LNCaP clone FGC (cell line): ENCODE measurements at places on chromosomes 5 and 9.

- no peak for DNase-seq
These were observed 37.4 kb upstream of the RUSC2 start for GRCh38 chr9:35452481-35452880.

GRCh38 chr9:129340427-129341170 is 162.5 kb upstream of the IER5L start:
- DNase-seq = no peak

DNA sequence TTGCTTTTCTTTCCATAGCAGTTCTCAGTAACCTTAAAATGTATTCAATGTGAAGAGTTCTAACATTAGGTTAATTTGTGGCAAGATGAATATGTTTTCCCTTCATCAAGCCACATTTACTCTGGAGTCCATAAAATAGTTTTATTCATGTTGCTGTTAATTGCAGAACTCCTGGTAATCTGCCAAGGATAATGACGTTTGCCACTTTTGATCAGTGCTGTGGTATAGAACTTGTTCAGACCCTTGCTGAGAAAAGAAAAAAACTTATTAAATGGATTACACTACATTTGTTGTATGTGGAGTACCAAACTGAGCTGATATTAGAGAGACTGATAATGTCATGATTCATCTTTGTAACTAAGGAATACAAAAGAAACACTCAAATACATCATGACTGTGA is 212.4 kb upstream of the DMAC1 start:
- DNase-seq = no peak

- peak; percentile 26 for DNase-seq
These were observed 284.8 kb downstream of the CTNND2 start for GRCh38 chr5:11619339-11620024.

GRCh38 chr5:137695651-137696428 is 40.0 kb downstream of the KLHL3 start:
- no peak for DNase-seq

DNA sequence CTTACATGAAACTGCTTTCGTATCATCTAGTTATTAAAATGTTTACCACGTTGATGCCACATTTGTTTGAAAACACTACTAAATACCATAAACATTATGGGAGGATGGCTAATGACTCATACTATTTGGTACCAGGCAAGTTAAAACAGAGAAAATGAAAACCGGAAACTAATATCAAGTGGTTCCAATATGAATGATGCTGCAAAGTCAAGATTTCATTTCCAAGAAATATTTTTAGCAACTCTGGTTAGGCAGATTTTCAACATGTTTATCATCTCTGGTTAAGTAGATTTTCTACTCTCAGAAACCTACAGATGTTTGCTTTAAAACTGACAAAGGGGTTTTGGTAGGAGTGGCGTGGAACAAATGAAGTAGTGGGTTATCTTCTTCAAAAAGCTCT is 4.9 kb upstream of the F2R start:
- no peak for DNase-seq

DNA sequence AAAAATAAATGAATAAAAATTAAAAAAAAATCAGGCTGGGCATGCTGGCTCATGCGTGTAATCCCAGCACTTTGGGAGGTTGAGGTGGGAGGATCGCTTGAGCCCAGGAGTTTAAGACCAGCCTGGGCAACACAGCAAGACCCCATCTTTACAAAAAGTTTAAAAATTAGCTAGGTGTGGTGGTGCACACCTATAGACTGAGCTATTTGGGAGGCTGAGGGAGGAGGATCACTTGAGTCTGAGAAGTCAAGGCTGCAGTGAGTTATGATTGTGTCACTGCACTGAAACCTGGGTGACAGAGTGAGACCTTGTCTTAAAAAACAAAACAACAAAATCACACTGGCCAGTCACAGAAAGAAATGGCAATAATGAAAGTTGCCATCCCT is 3.4 kb upstream of the CNTRL start:
- no peak for DNase-seq

GRCh38 chr9:130443840-130444492 is 795 bp upstream of the ASS1 start:
- no peak for DNase-seq

- DNase-seq = peak; percentile 52
These were observed 114.6 kb downstream of the FAM170A start for GRCh38 chr5:119743927-119744326.

DNA sequence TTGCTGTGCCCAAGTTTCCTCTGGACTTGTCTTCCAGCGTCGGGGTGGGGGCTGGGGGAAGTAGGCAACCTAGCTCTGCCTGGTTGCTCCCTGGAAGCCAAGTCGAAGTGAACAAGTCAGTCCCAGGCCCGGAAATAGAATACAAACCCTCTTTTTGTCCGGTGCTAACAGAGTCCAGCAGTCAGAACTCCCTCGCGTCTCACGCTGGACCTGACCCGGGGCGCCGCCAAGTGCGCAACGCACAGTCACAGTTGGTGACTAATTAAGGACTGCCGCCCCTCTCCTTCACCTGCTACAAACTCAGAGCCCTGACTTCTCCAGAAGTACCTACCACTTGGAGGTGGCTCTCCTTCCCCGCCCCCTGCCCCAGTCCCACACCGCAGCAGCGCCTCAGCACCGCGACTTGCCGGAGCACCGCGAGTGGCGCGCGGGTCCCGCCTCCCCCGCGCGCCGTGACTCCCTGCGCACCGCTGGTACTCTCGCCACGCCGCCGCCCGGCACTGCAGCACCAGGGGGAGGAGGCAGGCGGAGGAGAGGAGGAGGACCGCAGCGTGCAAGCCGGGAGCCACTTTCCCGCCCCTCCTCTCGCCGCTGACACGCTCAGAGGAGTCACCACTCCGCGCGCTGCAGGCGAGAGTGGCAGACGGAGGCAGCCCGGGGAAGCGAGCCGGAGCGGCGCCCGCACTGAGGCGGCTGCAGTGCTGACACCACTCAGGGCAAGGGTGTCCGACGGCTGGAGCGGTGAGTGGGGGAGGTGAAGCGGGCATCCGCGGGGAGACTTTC is at the start of gene SV2C:
SV2C (plus strand) TSS at position 612 of the 783 bp plus-strand sequence. CDS start 48,368 bp downstream, outside the sequence.
- DNase-seq = no peak

- no peak for DNase-seq
These were observed 152.8 kb upstream of the DAP start for GRCh38 chr5:10913841-10914240.

- DNase-seq = peak; percentile 50
These were observed 148.4 kb downstream of the MAPKAP1 start for GRCh38 chr9:125558453-125559092.

GRCh38 chr5:150158170-150158949 is 2.7 kb upstream of the PDGFRB start:
- no peak for DNase-seq

DNA sequence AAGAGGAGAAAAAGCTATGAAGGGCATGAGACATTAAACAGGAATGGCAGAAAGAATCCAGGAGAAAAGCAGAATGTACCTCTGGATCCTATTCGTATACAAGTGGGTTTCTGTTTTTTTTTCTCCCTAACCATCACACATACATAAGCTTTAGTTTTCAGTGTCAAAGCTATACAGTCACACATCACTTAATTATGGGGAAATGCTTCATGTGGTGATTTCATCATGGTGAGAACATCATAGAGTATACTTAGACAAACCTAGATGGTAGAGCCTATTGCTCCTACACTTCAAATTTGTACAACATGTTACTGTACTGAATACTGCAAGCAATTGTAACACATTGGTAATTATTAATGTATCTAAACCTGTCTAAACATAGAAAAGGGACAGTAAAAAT is 290.6 kb downstream of the AOPEP start:
- no peak for DNase-seq

- DNase-seq = no peak
These were observed 78.8 kb downstream of the SPATA31C2 start for GRCh38 chr9:88059469-88059868.

GRCh38 chr5:180035206-180035931 is 36.2 kb downstream of the RNF130 start:
- no peak for DNase-seq

- DNase-seq = no peak
These were observed 11.5 kb upstream of the PRRX2 start for GRCh38 chr9:129653823-129654553.

- DNase-seq = peak; percentile 56
These were observed 6.5 kb downstream of the AMACR start for GRCh38 chr5:34001241-34001841.

GRCh38 chr9:98801561-98801960 is 5.2 kb upstream of the ANKS6 start:
- DNase-seq = no peak

DNA sequence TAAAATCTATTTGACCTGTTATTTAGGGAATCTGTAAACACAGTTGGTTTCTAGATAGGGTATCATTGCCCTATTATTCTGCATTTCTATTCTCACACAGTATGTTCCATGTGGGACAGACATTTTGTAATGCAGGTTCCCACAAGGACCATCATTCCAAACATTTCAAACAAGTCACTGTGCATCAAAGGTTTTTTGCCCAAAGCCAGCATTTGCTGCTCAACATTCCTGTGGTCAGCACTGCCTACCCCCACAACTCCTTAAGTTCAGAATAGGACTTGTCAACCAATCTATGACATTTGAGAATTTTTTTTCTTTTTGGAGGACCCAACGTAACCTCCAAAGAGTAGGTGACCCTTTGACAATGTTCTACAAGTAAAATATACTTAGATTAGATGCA is 95.7 kb downstream of the LPAR1 start:
- no peak for DNase-seq

DNA sequence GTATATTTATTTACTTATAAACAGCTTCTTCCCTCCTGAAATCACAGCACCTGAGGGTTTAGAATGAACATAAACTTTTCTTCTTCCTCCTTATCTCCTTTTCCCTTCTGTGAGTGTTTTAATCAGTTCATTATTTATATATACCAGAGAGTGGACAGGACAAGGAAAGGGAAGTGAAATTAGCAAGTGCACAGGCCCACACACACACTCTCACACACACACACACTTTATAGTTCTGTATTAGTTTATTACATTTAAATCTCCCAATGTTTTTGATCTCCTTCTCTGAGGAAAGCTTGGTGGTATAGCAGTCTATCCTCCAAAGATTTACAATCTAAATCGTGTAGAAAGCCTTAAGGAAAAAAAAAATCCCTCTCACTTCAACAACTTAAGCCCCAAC is 353.5 kb downstream of the NDUFS4 start:
- DNase-seq = no peak

GRCh38 chr5:88490874-88491273 is 222.2 kb upstream of the TMEM161B start:
- no peak for DNase-seq

- no peak for DNase-seq
These were observed 33.3 kb downstream of the TDRD7 start for GRCh38 chr9:97445119-97445701.

DNA sequence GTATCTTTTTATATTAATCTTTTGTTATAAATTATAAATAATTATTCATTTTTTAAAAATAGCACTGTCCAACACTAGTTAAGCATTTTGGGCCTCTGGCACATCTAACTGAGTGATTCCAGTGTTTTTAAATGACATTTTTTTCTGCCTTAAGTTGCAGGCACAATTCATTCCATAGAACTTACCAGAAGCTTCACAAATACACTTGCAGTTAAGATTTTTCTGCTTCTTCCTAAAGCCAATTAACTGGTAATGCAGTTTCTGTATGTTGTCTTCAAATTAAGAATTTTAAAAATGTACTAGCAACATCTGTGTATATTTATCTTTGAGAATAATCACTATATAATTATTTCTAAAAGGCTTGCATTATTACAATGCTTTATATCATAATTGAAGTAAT is 11.2 kb upstream of the NFIB start:
- DNase-seq = no peak

DNA sequence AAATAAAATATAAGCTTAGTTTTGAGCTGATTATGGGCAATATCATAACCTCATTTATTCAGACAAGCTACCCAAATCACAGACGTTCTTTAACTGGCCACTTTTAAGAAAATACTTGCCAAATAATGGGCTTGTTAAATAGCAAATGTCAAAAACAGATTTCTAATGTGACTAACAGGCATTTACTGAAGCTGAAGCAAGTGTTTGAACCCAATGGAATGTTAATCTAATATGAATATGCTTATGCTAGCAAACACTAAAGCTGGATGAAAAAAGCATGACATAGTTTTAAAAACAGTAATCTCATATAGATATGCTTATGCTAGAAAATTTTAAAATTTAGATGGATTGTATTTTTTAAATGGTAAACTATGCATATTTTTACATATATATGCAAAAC is 411.6 kb upstream of the PTGER4 start:
- no peak for DNase-seq

- no peak for DNase-seq
These were observed 99.6 kb upstream of the CCDC112 start for GRCh38 chr5:115396081-115396480.

- no peak for DNase-seq
These were observed 3.4 kb downstream of the LRRC14B start for GRCh38 chr5:194603-195209.

- no peak for DNase-seq
These were observed at the start of gene FNBP1 for GRCh38 chr9:130042885-130043653. Gene FNBP1 (minus strand): TSS chr9:130043189. CDS start chr9:130042975, 214 bp downstream.

GRCh38 chr9:100322954-100323536 is 29.7 kb downstream of the TEX10 start:
- DNase-seq = peak; percentile 26

GRCh38 chr9:30713243-30713642 is 1671.2 kb upstream of the ACO1 start:
- DNase-seq = no peak

DNA sequence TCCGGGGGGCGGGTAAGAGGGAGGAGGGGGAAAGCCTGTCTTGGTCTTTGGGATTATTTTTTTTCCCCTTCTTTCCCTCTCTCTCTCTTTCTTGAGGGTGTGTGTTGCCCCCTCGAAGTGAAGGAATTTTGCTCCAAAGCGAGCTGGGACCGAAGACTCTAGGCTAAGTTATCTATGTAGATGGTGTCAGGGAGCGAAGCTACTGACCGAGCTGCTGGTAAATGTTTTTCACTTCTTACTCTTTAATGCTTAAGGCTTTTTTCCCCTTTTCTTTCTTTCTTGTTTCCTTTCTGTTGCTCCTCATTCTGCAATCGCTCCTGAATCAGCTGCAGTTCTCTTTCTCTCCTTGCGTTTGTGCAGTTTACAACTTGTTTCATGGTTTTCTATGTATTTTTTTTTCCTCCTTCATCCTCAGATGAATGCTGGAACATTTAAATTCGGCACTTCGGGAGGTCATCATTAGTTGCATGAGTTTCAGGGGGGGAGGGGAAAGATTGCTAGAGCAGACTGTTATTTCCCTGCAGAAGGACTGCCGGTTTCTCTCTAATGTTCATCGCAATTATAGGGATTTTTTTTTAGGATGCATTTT is 1312.0 kb upstream of the WWC1 start:
- DNase-seq = no peak

DNA sequence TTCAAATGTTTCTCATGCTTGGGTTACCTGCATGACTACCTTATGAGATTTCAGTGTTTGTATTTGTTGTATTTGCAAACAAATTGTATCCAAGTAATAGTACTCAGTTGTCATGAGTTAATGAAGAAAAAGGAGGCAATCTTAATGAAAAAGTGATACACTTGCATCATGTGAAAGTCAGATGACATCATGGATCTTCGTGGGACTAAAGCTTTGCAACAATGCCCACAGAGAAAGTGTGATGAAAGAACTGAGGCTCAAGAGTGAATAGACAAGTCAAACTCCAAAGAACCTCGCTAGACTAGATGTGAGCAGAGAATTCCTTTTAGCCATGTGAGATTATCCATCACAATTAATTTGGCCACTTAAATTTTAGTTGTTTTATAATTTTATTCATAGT is 75.4 kb upstream of the ADRB2 start:
- DNase-seq = no peak

- no peak for DNase-seq
These were observed 66.3 kb upstream of the FANCC start for GRCh38 chr9:95383845-95384244.
